ENCODE measurements at places on chromosomes 6 and 20.

- DNase-seq: no peak
- no peaks in the 10 kb centered on the region for H3K27me3 ChIP-seq
- no peak overlapping the region for H3K27ac ChIP-seq
- H3K4me3 ChIP-seq: no peak overlapping the region
- no peaks in the 10 kb centered on the region for H3K4me1 ChIP-seq
- H3K36me3 ChIP-seq: no peaks in the 10 kb centered on the region
These were observed 168.0 kb downstream of the ZMYND8 start for GRCh38 chr20:47188540-47188939.

DNA sequence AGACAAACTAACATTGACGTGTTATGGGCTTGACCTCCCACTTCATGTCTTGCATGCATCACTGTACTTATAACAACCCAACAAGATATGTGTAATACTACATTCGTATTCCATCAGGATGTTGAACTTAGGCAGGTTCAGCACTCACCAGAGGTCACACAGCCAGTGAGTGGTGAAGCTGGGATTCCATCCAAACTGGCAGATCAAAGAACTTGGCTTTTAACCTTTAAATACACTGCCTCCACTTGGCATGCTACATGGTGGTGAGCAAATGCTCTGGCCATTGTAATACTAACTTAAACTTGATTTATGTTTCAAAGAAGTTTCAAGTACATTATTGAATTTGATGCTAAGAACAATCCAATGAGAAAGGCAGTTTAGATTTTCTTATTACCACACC is 10.7 kb upstream of the HDDC2 start:
- no peak overlapping the region for H3K4me3 ChIP-seq
- H3K27me3 ChIP-seq: no peaks in the 10 kb centered on the region
- H3K36me3 ChIP-seq: no peaks in the 10 kb centered on the region
- no peak overlapping the region for H3K27ac ChIP-seq
- DNase-seq: no peak
- H3K4me1 ChIP-seq: no peaks in the 10 kb centered on the region

DNA sequence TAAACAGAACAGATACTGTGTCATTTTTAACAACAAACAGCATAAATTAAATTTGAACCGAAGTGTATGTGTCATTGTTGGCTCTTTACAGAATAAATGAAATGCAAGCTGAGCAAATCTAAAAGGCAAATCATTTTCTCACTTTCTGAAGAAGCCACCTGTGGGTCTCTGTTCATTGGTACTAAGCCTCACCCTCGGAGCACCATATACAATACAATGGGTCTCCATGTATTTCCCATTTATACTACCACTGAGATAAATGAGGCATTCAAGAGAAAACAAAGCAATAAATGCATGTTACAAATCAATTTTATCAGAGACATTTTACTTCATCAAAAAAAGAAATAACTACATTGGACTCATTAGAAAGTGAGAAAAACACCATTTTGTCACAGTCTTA is 38.9 kb upstream of the HIVEP1 start:
- no peak for DNase-seq
- H3K27me3 ChIP-seq: no peaks in the 10 kb centered on the region
- no peak overlapping the region for H3K27ac ChIP-seq

- H3K27ac ChIP-seq: peak overlapping the region; percentile 85
- no peak overlapping the region for H3K4me3 ChIP-seq
- H3K4me1 ChIP-seq: peaks cover 23% of the 10 kb centered on the region
- no peaks in the 10 kb centered on the region for H3K36me3 ChIP-seq
These were observed 54.0 kb upstream of the IPCEF1 start for GRCh38 chr6:154410619-154411072.

DNA sequence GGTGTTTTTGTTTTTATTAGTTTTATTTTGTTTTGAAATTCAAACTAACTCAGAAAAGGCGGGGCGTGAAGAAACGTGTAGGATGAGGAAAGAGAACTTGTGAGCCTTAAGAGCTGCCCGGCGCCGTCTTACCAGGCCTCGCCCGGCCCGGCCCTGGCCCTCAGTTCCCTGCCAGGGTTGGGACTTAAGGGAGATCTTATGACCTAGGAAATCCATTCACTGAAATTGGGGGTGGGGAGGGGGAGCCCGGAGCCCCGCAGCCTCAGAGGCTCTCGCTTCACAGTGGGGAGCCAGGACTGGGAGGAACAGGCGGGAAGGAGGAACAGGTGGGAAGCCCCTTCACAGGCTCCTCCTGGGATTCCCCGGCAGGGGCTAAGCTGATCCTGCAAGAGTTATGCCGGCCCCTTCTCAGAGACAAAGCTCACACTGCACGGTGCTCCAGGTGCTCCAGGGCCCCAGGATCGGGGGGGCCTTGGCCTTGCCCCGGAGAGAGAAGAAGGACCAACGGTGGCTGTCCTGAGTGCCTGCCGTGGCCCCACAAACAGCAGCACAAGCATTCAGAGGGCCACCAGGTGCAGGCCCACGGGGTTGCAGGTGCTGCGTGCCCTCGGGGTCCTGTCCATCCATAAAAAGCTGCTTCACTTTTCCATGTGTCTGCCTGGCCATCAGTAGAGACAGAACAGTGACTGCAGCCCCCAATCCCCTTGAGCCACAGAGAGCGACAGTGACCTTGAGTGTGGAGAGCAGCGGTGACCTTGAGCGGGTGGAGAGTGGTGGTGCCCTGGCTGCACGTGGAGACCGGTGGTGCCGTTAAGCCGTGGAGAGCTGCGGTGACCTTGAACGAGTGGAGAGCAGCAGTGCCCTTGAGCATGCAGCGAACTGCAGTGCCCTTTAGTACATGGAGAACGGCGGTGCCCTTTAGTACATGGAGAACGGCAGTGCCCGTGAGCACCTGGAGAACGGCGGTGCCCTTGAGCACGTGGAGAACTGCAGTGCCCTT is 152.7 kb downstream of the DLL1 start:
- H3K36me3 ChIP-seq: no peaks in the 10 kb centered on the region
- peak overlapping the region; percentile 71 for H3K27ac ChIP-seq

DNA sequence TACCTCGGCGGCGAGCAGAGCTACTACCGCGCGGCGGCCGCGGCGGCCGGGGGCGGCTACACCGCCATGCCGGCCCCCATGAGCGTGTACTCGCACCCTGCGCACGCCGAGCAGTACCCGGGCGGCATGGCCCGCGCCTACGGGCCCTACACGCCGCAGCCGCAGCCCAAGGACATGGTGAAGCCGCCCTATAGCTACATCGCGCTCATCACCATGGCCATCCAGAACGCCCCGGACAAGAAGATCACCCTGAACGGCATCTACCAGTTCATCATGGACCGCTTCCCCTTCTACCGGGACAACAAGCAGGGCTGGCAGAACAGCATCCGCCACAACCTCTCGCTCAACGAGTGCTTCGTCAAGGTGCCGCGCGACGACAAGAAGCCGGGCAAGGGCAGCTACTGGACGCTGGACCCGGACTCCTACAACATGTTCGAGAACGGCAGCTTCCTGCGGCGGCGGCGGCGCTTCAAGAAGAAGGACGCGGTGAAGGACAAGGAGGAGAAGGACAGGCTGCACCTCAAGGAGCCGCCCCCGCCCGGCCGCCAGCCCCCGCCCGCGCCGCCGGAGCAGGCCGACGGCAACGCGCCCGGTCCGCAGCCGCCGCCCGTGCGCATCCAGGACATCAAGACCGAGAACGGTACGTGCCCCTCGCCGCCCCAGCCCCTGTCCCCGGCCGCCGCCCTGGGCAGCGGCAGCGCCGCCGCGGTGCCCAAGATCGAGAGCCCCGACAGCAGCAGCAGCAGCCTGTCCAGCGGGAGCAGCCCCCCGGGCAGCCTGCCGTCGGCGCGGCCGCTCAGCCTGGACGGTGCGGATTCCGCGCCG is 994 bp downstream of the FOXC1 start:
- peak overlapping the region; percentile 59 for H3K4me3 ChIP-seq
- peak overlapping the region; percentile 79 for H3K27ac ChIP-seq
- DNase-seq: no peak
- H3K27me3 ChIP-seq: peaks cover 37% of the 10 kb centered on the region

DNA sequence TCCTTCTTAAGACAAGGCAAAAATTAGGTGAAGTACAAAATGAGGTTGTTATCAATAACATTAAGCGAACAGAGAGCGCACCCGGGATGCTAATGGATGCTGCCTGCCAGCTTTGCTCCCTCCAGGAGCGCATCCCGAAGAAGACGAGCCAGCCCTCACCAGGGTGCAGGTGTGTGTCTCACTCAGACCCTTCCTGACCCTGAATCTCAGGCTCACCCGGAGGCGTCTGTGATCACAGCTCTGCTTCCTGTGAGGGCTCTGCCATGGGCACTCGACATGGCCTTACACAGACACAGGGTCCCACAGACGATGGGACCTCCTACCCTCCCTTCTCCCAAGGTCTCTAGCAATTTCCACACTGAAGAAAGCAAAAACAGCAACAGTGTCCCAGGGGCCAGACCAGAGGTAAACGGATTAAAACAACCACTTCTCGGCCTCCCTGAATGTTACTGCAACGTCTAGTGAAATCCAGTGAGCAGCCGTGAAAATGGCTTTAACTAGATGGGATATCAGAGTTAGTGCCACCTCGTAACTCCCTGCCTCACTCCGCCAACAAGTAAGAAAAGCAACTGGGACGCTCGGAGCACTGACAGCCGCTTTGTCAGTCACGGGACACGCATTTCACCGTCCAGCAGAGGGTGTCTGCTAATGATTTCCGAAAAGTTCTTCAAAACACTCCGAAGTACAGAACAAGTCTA is 11.7 kb downstream of the ZBTB46 start:
- no peaks in the 10 kb centered on the region for H3K36me3 ChIP-seq
- H3K4me3 ChIP-seq: no peak overlapping the region
- no peaks in the 10 kb centered on the region for H3K27me3 ChIP-seq
- no peak for DNase-seq
- H3K27ac ChIP-seq: no peak overlapping the region

All from vagina (tissue), 2 donors.